ENCODE measurements at places on chromosomes 4 and X. TPM values are rescaled to one million over a fixed set of nuclear protein-coding genes. Genes with fewer than 3 reads are reported as not detected.

GRCh38 chrX:139881572-139881971 is 51.3 kb downstream of the ATP11C start:
- DNase-seq, result no peak

RPGR gene
- polyA plus RNA-seq, result 11.3 TPM

DNA sequence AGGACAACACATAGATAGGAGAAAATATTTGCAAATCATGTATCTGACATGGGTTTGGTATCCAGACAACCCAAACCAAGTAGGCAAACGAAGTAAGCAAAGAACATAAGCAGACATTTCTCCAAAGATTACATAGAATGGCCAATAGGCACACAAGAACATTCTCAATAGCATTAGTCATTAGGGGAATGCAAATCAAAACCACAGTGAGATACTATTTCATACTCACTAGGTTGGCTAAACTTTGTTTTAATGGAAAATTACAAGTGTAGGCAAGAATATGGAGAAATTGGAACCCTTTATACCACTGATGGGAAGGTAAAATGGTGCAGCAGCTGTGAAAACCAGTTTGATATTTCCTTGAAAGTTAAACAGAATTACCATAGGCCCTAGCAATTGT is 74.7 kb downstream of the CHRNA9 start:
- DNase-seq, result no peak

MMAA gene
- polyA plus RNA-seq, result 12.5 TPM

DNA sequence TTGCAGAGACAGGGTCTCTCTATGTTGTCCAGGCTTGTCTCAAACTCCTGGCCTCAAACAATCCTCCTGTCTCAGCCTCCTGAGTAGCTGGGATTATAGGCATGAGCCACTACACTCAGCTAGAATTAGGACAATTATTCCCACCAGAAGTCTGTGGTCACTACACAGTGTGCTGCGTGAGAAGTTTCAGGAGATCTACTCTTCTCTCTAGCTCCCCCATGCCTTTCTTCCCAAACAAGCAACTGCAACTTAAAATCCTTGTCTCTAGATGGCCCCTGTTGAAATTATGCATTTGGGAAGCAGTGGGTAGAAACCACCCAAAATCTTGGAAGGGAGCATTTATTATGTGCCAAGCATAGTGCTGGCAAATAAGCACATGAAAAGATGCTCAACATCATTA is 21.1 kb upstream of the MAP7D3 start:
- DNase-seq, result no peak

DNA sequence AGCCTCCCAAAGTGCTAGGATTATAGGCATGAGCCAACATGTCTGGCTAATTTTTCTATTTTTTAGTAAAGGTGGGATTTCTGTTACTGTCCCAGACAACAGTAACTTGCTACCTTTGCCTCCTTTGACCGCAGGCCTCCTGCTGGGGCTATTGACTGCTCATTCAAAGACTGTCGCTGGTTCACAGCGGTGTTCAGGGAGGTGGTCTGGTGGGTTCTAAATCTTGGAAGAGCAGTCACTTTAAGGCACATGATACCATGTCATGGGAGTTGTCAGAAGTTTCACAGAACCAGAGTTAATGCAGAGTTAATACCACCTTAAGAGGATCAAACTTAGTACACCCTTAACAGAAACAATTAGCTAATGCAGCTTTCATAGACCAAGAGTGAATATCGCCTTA is 3.8 kb downstream of the ASMT start:
- no peak for DNase-seq

DNA sequence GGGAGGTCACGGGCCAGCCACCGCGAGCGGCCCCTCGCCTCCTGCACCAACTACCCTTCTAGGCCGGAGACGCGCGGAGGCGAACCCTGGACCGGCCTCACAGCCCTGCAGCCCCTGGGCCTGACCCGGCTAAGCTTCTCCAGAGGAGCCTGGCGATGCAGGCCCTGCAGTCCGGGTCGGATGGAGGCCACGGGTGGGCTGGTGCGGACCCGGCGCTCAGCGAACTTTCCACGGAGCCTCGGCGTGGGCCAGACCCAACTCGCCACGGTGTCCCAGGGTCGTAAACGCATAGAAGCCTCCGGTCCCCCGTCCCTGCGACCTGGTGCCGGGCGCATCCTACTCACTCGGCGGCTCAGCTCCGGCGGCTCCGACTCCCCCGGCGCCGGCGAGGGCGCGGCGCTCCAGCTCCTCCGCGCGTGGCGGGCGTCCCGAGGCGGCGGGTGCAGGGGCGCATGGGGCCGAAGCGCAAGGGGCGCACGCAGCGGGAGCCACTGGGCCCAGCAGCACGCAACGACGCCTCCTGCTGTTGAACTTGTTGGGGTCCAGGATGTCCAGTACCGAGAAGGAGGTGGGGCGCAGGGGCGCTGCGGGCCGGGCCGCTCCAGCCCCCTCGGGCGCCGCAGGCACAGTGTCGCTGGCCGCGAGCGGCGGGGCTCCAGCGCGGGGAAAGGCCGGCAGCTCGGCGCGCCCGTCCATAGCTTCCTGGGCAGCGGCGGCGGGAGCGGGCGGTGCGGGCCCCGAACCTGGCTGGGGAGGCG is 427 bp downstream of the NKX1-1 start:
- no peak for DNase-seq

GRCh38 chr4:3822230-3822947 is 56.2 kb downstream of the ADRA2C start:
- no peak for DNase-seq

GRCh38 chr4:80875642-80876041 is 154.9 kb upstream of the BMP3 start:
- no peak for DNase-seq

GPAT3 gene
- 22.7 TPM for polyA plus RNA-seq

ADGRA3 gene
- polyA plus RNA-seq, result 45.4 TPM

- DNase-seq, result no peak
Observed at GRCh38 chr4:179601671-179602070, 2159.4 kb upstream of the AGA start.

FMR1NB gene
- polyA plus RNA-seq, result not detected

CBLL2 gene
- not detected for polyA plus RNA-seq

DNA sequence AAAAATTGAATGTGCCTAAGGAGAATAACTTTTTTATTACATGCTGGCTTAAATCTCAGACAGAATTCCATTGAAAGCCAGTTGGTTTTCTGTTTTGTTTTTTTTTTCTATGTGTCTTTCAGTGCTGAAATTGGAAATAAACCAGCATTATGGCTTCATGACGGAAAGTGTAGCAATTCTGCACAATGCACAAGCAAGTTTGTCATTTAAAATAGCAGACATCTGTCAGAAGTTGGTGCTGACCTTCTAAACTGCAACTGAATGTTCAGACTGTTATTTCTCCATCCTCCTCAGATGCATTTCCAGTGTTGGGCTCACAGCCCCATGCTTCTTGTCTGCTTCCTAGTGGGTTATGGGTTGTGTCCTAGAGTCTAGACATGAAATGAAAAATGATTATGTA is 107.2 kb upstream of the LIMCH1 start:
- no peak for DNase-seq

DNA sequence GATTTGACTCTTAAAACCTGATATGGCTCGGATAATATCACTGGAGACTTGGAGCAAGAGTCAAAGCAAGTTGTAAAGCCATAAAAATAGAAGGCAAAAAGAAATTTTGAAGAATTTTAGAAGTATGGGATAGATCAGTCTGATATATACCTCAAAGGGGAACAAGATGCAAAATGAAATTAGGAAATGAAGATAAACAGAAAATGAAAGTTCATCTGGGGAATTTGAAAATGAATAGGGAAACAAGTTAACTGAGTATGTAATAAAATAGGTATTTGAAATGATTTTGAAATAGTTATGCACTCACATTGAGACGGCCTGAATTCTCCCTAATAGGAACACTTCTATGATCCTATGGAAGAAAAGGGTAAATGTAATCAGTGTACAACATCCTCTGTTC is 5.7 kb downstream of the CYP2U1 start:
- no peak for DNase-seq

DNA sequence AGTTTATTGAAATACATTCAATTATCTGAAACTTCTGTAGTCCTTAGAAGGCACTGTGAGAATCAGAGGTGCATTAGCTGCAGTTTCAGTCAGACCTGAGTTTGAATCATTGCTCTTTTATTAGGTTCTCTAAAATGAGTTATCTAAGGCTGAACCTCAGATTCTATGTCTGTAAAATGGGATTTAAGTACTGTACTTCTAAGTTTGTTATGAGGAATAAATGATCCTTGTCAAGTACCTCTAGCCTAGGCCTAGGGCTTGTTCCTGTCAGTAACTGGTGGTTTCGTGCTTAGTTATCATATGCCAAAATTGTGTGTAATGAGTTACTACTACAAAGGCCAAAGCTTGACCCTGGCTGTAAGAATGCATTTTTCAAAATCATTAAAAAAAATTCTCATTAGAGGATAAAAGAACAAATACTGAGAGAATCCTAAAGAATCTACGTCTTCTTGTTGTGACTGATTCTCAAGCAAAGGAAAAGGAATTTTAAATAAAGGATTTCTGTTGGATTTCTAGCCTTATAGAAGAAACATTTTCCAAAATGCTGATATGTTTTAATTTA is 65.8 kb downstream of the SLIT2 start:
- DNase-seq, result no peak

DCTD gene
- 125 TPM for polyA plus RNA-seq

GRCh38 chrX:148517176-148517575 is 16.8 kb downstream of the AFF2 start:
- DNase-seq, result no peak

- DNase-seq, result no peak
Observed at GRCh38 chr4:177446586-177446985, 4.3 kb upstream of the AGA start.

DNA sequence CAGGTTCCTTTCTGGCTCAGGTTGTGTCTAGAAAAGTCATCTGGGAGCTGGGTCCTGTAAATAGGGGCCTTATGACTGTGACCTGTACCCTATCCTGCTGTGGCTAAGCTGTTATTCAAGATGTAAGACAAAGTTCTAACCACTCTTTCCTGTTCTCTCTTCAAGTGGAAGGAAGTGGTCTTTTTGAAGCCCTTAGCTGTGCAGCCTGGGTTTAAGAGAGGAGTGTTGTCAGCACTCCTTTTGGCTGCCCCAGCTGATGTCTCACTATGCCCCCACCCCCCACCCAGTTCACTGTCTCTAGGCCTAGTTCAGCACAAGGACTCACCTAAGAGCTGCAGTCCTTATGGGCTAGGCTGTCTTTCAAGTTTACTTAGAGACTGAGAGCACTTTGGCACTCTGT is 1069.5 kb downstream of the FAM133A start:
- no peak for DNase-seq

DNA sequence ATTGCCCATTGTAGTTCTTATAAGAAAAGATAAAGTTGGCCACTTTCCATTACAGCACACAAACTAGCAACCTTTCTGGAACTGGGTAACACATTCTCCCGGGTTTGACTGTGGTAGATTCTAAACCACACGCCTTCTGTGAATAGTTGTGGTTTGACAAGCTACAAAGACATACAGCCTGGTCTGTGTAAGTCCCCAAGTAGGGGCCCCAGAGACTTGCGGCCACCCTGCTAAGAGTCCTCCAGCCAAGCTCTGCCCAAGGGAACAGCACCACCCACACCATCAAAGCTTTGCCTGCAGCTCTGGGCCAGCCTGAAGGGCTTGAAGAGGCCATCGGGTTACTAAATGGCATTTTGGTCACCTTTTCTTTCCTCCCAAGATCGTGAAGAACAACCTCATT is 203.4 kb downstream of the MAML3 start:
- no peak for DNase-seq

DNA sequence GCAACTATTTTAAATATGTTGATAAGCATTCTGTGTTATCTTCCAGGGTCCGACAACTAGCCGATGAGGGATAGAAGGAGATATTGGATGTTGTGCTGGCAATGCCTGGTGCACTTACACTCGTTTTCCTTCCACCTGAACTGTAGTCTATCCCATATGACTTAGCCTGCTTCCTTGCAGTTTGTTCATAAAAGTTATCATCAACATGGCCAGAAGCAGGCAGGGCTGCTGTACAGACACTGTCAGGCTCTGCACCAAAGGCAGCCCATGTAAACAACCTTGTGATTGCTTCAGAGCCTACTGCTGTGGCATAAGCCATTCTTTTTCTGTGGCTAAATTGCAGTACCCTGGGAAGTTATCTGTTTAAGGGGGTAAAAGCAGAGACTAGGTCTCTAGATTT is 1.6 kb downstream of the MAPK10 start:
- DNase-seq, result no peak

DNA sequence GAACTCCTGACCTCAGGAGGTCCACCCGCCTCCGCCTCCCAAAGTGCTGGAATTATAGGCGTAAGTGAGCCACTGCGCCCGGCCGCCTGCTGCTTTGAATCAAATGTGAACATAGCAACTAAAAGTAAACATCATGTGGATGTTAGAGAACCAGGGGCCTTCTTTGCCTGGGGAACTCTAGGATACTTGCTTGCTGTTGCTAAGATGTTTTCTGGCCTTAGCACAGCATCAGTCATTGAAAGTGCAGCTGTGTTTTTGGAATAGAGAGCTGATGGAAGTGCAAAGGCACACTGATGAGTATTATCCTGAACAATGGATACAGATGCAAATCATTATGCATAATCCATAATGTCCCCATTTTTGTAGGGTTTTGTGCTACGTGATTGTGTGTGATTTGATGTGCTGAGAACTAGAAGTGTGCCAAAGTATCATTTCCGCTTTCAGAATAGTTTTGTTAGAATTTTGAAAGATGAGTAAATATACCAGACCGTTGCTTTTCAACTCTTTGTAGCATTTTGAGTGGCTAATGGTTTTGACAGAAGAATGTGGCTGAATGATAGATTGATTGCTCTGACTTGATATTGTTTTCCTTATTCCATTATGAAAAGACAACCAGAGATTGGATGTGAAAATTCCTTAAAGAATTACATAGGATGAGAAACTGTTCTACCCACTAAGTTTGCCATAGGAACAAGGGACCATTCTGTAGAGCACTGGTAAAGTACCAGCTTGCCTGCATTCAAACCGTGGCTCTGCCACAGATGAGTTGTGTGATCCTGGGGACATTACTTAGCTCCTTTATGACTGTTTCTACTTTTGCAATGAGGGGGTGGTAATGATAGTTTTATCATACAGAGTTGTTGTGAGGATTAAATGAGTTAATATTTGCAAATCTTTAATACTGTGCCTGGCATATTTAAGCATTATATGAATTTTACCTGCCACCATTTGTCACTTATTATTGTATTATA is 74.7 kb downstream of the REPS2 start:
- no peak for DNase-seq

PABPC1L2A gene
- polyA plus RNA-seq, result not detected

DNA sequence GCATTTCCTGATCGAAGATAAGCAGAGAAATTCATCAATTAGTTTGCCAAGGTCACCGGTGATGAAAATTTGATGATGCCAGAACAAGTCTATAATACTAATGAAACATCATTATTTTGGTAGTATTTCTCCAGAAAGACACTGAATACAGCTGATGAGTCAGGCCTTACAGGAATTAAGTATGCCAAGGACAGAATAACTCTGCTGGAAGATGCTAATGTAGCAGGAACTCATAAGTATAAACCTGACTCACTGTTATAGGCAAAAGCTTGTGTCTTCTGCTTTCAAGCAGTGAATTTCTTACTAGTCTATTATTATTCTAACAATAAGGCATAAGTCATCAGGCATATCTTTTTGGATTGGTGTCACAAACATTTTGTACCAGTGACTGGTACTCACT is 1825.1 kb upstream of the IGFBP7 start:
- no peak for DNase-seq

NUDT11 gene
- polyA plus RNA-seq, result 16.0 TPM
